ENCODE measurements at places on chromosomes 4 and X.

DNA sequence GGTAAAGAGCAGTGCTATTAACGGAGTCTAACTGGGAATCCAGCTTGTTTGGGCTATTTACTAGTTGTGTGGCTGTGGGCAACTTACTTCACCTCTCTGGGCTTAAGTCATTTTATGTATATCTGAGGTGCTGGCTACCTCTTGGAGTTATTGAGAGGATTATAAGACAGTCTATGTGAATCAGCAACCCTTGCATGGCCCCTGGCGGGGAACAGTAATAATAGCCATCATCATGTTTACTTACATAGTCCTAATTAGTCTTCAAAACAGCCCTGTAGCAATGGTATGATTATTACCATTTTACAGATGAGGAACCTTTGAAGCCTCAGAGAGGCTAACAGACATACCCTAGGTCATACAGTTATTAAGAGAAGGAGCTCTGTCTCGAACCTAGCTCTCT lies 1.5 kb downstream of the HPRT1 start:
- no peak for DNase-seq

DNA sequence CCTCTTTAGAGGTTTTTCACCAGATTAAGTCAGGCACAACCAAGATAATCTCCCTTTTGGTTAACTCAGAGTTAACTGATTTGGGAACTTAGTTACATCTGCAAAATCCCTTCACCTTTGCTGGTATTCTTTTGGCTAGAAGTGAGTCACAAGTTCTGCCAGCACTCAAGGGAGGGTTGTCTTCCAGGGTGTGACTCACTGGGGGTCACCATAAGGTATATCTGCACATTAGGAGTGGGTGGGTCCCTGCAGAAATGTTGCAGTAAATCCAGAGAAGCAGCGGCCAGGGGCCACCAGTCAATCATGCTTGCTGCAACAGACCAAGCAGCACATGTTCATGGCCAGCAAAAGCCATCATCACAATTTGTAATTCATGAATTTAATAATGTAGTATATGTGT lies 59.8 kb upstream of the MAML3 start:
- DNase-seq: no peak

- DNase-seq: no peak
Measured at GRCh38 chr4:41657561-41657960, 91.0 kb downstream of the PHOX2B start.

GRCh38 chr4:123235431-123235830 lies 161.2 kb upstream of the SPRY1 start:
- DNase-seq: peak; percentile 19

GRCh38 chrX:48956728-48957414 lies 536 bp downstream of the OTUD5 start:
- DNase-seq: no peak

GRCh38 chrX:123918106-123918721 lies 43.3 kb upstream of the STAG2 start:
- no peak for DNase-seq

DNA sequence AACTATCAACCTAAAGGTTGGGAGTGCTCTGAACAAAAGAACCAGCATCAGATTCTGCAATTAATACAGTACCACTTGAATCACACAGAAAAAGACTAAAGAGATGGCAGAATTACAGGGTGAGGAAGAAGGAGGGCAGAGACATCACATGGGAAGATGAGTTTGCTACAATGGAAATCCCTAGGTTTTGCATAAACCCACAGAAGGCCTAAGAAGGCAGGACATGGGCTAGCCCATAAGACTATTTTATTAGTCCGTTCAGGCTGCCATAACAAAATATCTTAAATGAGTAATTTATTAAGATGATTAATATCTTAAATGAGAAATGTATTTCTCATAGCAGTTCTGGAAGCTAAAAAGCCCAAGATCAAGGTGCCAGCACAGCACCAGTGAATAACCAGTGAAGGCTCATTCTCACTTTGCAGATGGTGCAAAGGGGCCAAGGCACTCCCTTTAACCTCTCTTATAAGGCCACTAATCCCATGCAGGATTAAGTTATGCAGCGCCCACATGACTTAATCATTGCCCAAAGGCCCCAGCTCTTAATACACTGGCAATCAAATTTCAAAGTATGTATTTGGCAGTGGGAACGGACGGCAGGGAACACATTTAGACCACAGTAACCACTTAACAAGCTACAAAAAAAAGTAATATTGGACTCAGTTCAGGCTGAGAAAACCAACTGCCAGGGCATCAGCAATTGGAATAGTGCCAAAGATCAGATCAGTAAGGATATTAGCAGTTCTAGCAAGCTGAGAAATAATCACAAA lies 47.6 kb upstream of the NEUROG2 start:
- DNase-seq: no peak

DNA sequence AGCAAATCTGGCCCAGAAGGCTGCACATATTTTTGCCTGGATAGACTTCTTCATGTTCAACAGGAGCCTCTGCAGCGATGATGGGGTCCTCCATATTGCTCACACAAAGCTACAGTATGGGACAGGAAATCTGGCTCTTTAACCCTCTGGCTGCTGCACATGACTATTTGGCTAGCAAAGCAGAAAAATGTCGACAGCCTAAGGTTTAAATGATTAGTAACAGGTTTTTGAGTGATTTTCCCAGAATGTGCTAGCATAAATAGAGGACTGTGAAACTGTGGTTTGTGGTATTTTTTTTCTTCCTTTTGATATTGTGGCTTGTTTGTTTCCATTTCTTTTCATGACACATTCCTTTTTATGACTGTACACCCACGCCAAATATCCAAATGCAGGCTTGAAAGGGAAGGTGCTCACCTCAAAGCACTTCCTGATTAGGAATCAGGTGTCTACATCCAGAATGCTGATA lies 120.2 kb upstream of the GK2 start:
- no peak for DNase-seq

- no peak for DNase-seq
Measured at GRCh38 chr4:90318193-90318592, 191.0 kb downstream of the CCSER1 start.

DNA sequence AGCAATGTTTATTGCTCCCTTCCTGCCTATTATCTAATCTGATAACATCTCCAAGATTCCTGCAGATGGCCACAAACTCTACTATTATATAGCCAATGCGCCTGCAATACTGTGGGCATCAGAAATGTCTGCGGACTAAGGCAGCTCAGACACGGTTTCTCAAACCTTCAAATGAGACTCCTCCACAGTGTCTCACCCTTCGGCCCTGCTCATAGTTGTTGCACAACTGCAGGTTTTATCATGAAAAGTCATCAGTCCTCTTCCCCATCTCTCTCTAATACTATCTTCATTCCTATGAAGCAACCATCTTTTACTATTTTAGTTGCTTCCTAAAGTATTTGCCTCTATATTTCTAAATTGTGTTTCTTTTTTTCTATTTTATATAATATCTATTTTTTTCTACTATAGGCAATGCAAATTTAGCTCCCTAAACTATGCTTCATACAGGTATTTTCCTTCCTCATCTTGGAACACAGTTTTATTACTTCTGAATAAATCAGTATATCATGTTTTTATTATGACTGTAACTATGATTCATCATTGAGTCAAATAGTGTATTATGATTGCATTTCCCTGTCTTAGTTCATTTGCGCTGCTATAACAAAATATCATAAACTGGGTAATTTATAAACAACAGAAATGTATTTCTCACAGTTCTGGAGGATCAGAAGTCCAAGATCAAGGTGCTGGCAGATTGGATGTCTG lies 129.7 kb upstream of the EDNRA start:
- no peak for DNase-seq

- no peak for DNase-seq
Measured at GRCh38 chr4:171929907-171930306, 116.7 kb downstream of the GALNTL6 start.

GRCh38 chrX:134254511-134254910 lies 17.5 kb downstream of the CCDC160 start:
- no peak for DNase-seq

DNA sequence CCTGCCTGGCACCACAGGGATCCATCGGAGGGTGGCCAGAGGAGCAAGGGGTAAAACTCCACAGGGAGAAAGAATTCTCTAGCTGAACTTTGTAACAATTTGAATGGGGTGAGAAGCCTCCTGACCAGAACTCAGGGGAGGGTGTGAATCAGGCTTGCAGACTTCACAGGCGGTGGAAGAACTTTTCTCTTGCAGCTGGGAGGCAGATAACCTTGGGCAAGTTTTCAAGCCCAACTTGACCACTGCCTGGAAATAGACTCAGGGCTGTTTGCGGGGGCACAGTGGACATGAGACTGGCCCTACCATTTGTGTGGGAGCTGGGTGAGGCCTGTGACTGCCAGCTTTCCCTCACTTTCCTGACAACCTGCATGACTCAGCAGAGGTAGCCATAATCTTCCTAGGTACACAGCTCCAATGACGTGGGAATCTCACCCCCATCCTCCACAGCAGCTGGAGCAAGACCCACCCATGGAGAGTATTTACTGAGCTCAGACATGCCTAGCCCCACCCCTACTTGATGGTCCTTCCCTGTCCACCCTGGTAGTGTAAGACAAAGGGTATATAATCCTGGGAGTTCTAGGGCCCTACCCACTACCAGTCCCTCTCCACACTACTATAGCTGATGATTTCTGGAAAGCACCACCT lies 210.0 kb upstream of the AGTR2 start:
- no peak for DNase-seq

GRCh38 chr4:81694176-81694913 lies 222.6 kb upstream of the RASGEF1B start:
- DNase-seq: no peak

DNA sequence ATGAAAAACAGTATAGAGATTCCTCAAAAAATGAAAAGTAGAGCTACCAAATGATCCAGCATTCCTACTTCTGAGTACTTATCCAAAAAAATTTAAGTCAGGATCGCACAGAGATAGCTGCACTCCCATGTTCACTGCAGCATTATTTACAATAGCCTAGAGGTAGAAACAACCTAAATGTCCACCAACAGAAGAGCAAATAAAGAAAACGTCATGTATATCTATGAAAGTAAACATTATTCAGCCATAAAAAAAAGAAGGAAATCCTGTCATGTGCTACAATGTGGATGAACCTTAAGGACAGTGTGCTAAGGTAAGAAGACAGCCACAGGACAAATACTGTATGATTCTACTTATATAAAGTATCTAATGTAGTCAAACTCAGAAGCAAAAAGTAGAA lies 12.4 kb downstream of the THOC2 start:
- DNase-seq: no peak

GRCh38 chrX:46686003-46686645 lies 72.8 kb downstream of the SLC9A7 start:
- DNase-seq: peak; percentile 13

- no peak for DNase-seq
Measured at GRCh38 chr4:8272472-8273428, 3.2 kb downstream of the HTRA3 start.

- DNase-seq: no peak
Measured at GRCh38 chr4:115370490-115370889, 257.1 kb upstream of the NDST4 start.

GRCh38 chr4:164748375-164748774 lies 5.6 kb upstream of the SMIM31 start:
- peak; percentile 23 for DNase-seq

GRCh38 chr4:99800332-99801004 lies 16.2 kb upstream of the DAPP1 start:
- no peak for DNase-seq

DNA sequence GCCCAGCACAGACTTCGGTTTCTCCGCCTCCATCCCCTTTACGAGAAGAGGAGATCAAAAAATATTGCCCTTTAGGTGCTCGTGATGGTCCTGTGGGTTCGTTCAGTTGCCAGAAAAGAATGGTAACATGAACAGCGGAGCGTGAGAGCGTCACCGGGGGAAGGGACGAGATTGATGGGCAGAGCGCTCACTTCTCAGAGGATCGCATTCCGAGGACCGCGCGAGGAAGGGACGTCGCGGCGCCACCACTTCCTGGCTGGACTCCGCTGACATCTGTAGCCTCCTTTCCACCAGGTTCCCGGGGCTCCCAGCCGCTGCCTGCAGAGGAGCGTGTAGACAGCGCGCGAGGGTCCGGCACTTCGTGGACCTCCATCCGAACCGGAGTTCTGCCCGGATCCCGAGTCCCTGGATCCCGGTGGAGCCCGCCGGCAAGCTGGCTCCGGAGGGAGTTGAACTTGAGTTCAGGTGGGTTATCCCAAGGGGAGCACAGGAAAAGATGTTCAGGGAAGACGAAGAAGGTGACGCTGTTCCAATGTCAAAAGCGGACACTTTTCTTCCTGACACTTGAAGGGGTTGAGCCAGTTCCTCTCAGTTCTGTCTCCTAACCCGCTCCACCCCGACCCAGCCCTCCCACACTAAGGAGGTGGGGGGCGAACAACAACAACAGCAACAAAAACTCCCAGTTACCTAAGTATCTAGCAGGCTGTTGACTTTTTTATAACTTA lies 484 bp downstream of the GALNTL6 start:
- peak; percentile 3 for DNase-seq

DNA sequence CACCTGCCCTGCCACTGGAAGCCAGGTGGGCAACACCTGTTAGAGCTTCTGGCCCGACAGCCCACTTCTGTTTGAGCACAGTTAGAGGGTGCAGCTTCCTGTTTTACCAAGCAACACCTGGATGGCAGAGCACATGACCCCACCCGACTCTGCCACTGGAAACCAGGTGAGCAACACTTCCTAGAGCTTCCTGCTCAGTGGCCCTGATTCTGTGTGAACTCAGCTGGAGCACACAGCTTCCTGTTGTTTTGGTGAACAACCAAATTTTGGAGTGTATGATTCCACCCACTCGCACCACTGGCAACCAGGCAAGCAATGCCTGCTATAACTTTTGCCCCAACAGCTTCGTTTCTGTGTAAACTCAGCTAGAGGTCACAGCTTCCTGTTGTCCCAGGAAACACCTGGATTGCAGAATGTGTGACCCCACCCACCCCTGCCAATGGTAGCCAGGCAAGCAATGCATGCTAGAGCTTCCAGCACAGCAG lies 163.8 kb upstream of the KLF8 start:
- no peak for DNase-seq

DNA sequence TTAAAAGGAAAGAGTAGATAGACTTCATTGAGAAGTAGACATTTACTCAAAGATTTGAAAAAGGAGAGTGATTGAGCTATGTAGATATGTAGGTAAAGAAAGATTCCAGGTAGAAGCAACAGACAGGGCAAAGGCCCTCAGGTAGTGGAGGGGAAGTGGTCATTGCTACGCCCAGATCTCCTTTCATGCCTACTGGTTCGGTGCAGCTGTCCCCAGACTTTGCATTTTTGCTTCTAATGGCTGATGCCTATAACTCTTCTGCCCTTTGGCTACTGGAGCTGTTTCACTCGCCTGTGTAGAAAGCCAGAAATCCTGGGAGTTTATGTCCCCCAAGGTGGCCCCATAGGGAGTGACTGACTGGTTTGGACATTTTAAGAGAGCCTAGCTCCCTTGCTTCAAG lies 16.9 kb upstream of the ARMCX2 start:
- DNase-seq: no peak

- DNase-seq: no peak
Measured at GRCh38 chr4:65600656-65601055, 69.6 kb downstream of the EPHA5 start.

Measured in HTR-8/SVneo (cell line).